ENCODE measurements at places on chromosomes 11 and 22.

GRCh38 chr11:86972734-86973133 lies 17.5 kb upstream of the FZD4 start:
- DNase-seq = no peak

GRCh38 chr22:36244522-36245391 lies 5.4 kb upstream of the APOL2 start:
- peak; percentile 88 for DNase-seq

- DNase-seq = no peak
Measured at GRCh38 chr22:27197052-27197451, 539.7 kb downstream of the MIAT start.

GRCh38 chr11:26599425-26599824 lies 27.4 kb upstream of the MUC15 start:
- DNase-seq = peak; percentile 57

GRCh38 chr11:44780940-44781631 lies 54.3 kb downstream of the TSPAN18 start:
- DNase-seq = no peak

DNA sequence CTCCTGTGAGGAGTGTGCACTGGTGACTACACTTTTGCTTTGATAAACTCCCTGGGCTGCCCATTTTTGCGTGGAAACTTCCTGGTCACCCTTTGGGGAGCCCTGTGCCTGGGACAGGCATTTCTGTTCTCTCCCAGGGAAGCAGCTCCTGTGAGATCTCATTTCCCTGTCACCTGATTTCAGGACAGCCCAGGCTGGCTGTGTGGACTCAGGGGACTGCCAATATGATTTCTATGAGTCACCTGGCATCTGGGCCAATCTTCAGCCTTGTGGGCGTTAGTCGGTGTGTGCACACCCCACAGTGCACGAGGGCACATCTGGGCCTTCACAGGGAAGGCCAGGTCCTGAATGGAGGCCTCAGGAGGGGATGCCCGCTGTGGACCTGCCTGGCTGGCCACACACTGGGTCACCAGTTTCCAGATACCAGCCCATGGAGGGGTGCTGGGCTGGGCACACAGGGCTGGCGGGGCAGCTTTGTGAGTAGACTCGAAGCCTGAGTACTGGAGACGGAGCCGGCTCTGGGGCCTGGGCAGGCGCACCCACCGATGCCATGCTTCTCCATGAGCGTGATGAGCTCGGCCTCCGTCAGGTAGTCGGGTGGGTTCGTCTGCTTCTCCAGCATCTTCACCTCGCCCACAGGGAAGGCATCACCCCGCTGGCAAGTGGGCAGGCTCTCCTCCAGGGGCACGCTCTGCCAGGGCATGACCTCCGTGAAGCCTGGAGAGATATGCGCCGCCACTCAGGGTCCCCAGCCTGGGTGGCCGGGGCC lies 9.4 kb upstream of the PPM1F start:
- peak; percentile 41 for DNase-seq

- DNase-seq = no peak
Measured at GRCh38 chr22:47681411-47682165, 919.1 kb downstream of the TBC1D22A start.

- DNase-seq = peak; percentile 54
Measured at GRCh38 chr22:36773935-36774334, 2.0 kb downstream of the IFT27 start.

GRCh38 chr22:30314915-30315314 lies 11.8 kb downstream of the TBC1D10A start:
- no peak for DNase-seq

DNA sequence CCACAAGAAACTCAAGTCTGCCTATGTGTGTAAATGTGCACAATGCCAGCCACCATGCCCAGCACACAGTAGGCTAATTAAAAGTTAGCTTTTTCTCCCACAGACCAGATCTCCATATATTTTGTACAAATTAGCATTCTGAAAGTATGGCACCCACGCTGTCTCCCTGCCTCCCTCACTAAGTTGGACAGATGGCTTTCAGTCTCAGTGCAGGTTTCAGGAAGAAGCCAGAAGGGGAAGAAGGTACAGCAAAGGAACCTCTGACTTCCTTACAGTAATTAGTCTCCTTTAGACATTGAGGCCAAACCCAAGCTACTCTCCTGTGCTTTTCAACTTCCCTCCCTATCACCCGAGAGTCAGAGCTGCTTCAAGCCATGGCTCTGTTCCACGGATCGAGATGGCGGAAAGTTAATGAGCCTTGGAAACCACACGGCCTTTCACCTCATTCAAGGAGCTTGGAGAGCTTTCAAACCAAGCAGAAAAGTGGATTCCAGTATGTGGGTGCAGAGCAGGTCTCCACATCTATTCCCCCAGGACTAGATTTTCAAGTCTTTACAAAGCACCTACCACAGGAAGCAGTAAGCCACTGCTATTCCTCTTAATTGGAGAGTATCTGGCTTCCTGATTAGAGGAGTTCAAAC lies 221.1 kb upstream of the NARS2 start:
- no peak for DNase-seq

DNA sequence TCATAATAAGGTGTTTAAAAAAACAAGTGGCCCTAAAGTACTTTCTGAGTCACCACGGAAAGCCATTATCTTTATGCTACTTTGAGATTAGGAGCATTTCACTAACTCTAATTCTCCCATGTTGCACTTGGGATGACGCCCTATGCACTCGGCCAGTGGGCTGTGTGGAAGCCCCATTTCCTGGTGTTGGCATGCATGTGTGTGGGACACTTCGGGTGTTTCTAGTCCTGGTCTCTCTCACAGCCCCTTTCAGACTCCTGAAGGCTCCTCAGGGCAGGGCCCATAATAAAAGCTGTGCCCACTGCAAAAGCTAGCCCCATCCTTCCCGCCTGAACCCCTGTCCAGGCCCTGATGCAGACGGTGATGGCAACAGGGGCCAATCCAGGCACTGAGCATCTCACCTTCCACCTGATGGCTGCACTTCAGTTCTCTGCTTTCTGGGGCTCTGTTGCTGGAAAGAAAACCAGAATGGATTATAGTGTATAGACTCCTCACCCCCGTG lies 14.9 kb upstream of the FXYD2 start:
- no peak for DNase-seq

Data from AG10803 (cell line).